NCI-H774 (cell line): ENCODE measurements at places on chromosomes 6 and 20.

DNA sequence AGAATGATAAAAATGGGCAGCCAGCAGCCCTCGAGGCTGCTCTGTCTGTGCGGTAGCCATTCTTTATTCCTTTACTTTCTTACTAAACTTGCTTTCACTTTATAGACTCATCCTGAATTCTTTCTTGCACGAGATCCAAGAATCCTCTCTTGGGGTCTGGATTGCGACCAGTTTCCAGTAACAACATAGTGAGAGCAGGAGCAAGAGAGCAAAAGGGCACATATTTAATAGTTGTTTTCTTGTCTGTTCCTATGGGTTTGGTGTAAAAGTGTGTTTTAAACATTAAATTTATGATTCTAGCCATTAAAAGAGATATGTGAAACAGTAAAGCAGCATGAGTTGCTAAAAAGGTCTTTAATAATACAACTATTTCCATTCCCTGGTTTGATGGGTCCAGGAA, 78.8 kb upstream of the OPRM1 start:
- DNase-seq: no peak

DNA sequence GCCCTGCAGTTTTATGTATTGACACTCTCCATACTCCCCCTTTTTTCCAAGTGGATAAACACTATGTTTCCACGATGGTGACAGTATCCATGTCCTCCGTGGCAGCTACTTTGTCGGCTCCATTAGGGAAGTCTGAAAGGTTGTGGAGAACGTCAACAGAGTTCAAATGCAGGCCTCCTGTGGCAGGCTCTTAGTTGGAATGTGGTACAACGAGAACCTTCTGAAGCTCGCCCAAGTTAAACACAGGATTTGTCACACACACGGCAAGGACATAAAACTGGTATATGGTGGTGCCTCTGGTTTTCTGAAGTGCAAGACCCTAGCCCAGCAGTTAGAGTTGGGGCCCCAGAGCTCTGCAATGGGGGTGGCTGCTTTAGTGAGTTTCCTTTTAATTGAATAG, 187.0 kb upstream of the TAB2 start:
- DNase-seq: no peak

- no peak for DNase-seq
These were observed 132.5 kb downstream of the EPM2A start for GRCh38 chr6:145602726-145603326.

DNA sequence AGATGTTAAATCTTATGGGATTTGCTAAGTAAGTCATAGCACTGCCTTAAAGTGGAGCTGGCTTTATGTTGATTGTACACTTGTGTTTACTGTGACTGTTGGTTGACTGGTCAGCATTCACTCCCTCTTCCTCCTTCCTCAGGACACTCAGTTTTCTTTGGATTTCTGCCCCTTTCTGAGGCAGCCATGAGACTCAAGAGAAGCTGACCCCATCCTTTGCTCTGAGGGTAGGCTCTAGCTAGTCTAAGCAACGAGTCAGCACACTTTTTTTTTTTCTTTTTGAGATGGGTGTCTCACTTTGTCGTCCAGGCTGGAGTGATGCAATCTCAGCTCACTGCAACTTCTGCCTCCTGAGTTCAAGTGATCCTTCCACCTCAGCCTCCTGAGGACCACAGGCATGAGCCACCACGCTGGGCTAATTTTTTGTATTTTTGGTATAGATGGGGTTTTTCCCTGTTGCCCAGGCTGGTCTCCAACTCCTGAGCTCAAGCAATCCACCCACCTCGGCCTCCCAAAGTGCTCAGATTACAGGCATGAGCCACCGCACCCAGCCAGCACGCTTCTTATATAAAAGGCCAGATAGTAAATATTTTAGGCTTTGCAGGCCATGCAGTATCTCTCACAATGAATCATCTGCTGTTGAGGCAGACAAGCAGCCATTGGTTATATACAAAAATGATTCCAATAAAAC, 191.4 kb downstream of the NFATC2 start:
- no peak for DNase-seq
